Ascending aorta (tissue), 2 donors: ENCODE measurements at places on chromosomes 13 and 19.
A peak's percentile ranks its signal among the peaks of the same experiment; 100 is the strongest.

DNA sequence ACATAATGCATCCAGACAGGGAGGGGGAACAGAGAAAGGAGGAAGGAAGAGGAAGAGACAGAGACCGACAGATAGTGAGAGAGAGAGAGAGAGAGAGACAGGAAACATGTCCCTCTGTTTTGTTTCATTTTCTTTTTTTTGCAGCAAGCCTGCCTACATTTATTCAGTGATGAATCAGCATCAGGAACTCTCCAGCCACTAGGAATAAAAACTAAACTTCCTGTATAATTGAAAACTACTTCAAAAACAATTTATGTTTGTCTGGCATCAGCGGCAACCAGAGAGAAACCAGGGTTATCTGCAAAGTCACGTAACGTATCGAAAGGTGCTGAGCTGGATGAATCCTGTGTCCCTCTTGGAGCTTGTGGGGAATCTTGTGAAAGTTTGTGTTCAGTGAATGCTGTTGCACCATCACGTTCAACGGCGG is 148.6 kb upstream of the SOX21 start:
- no peaks in the 10 kb centered on the region for H3K27me3 ChIP-seq
- H3K4me1 ChIP-seq, result no peaks in the 10 kb centered on the region
- no peak overlapping the region for H3K27ac ChIP-seq

DNA sequence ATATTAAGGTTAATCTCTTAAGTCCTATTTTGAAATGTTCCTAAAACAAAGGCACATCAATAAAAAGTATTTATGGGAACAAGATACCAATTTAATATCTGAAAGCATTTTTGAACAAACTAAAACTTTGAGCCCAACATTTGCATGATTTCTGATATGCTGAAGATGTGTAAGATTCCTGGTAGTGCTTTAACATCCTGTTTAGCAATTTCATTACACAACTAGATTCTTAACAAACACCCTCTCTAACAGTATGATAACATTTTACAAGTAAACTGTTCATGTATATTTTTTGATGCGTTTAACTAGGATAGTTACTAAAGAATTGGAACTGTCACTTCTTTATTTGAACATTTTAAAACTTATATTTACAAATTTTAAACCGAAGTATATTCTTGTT is 63.9 kb downstream of the DACH1 start:
- DNase-seq, result no peak
- no peak overlapping the region for H3K4me3 ChIP-seq
- no peak overlapping the region for H3K27ac ChIP-seq

GRCh38 chr13:76756451-76756850 is 129.8 kb downstream of the KCTD12 start:
- H3K36me3 ChIP-seq, result no peaks in the 10 kb centered on the region
- H3K4me1 ChIP-seq, result no peaks in the 10 kb centered on the region
- no peak for DNase-seq
- H3K4me3 ChIP-seq, result no peak overlapping the region

- no peaks in the 10 kb centered on the region for H3K4me1 ChIP-seq
- no peak for DNase-seq
- H3K27ac ChIP-seq, result no peak overlapping the region
- H3K36me3 ChIP-seq, result no peaks in the 10 kb centered on the region
- H3K27me3 ChIP-seq, result no peaks in the 10 kb centered on the region
Observed at GRCh38 chr13:78993792-78994191, 334.8 kb upstream of the OBI1 start.

- H3K27me3 ChIP-seq, result peaks cover 50% of the 10 kb centered on the region
- H3K4me3 ChIP-seq, result peak within 1 kb of the TSS; percentile 28
- no peaks in the 10 kb centered on the region for H3K36me3 ChIP-seq
- no peak within 1 kb of the TSS for H3K27ac ChIP-seq
Observed at GRCh38 chr19:10420444-10421239, at the start of gene PDE4A. Gene PDE4A, plus strand, starts transcription at chr19:10420538. Its CDS starts 227 bp downstream, at chr19:10420765.

- no peak overlapping the region for H3K27ac ChIP-seq
- H3K4me1 ChIP-seq, result no peaks in the 10 kb centered on the region
- no peak for DNase-seq
- peak overlapping the region; percentile 74 for H3K4me3 ChIP-seq
- H3K27me3 ChIP-seq, result no peaks in the 10 kb centered on the region
- H3K36me3 ChIP-seq, result no peaks in the 10 kb centered on the region
Observed at GRCh38 chr13:36820222-36820621, 1.2 kb downstream of the RFXAP start.

- H3K4me1 ChIP-seq, result no peaks in the 10 kb centered on the region
- peak overlapping the region; percentile 25 for H3K27ac ChIP-seq
- H3K36me3 ChIP-seq, result no peaks in the 10 kb centered on the region
- H3K27me3 ChIP-seq, result no peaks in the 10 kb centered on the region
- no peak for DNase-seq
- H3K4me3 ChIP-seq, result no peak overlapping the region
Observed at GRCh38 chr19:43699506-43700394, 16.1 kb upstream of the IRGC start.

- no peak overlapping the region for H3K27ac ChIP-seq
- H3K36me3 ChIP-seq, result no peaks in the 10 kb centered on the region
- H3K4me3 ChIP-seq, result no peak overlapping the region
- DNase-seq, result no peak
- H3K27me3 ChIP-seq, result no peaks in the 10 kb centered on the region
- H3K4me1 ChIP-seq, result no peaks in the 10 kb centered on the region
Observed at GRCh38 chr19:29309637-29310036, 96.7 kb upstream of the UQCRFS1 start.

- H3K27ac ChIP-seq, result no peak overlapping the region
- DNase-seq, result no peak
- H3K4me3 ChIP-seq, result no peak overlapping the region
- H3K27me3 ChIP-seq, result no peaks in the 10 kb centered on the region
- no peaks in the 10 kb centered on the region for H3K36me3 ChIP-seq
Observed at GRCh38 chr13:99104396-99104795, 96.3 kb upstream of the UBAC2 start.
